ENCODE measurements at places on chromosomes 3 and 15. TPM values are rescaled to one million over a fixed set of nuclear protein-coding genes. Genes with fewer than 3 reads are reported as not detected.

The FOXL2 gene
- not detected for total RNA-seq

The TWF2 gene
- 60.5 TPM for total RNA-seq

The CKMT1A gene
- total RNA-seq, result 0.14 TPM

The GSK3B gene
- 34.0 TPM for total RNA-seq

The DCBLD2 gene
- total RNA-seq, result 9.9 TPM

The B3GALNT1 gene
- 4.6 TPM for total RNA-seq

The SELENOS gene
- total RNA-seq, result 26.4 TPM

The SKOR1 gene
- total RNA-seq, result 0.14 TPM

The ADGRG7 gene
- 0.14 TPM for total RNA-seq
